ENCODE measurements at places on chromosomes 2 and 18. TPM values are rescaled to one million over a fixed set of nuclear protein-coding genes. Genes with fewer than 3 reads are reported as not detected.

DNA sequence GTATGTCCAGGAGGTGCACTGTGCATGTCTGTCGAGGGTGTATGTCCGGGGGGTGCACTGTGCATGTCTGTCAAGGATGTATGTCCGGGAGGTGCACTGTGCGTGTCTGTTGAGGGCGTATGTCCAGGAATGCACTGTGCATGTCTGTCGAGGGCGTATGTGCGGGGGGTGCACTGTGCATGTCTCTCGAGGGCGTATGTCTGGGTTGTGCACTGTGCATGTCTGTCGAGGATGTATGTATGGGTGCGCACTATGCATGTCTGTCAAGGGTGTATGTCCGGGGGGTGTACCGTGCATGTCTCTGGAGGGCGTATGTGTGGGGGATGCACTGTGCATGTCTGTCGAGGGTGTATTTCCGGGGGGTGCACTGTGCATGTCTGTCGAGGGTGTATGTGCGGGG lies 249.3 kb upstream of the MYT1L start:
- no peak for DNase-seq

DNA sequence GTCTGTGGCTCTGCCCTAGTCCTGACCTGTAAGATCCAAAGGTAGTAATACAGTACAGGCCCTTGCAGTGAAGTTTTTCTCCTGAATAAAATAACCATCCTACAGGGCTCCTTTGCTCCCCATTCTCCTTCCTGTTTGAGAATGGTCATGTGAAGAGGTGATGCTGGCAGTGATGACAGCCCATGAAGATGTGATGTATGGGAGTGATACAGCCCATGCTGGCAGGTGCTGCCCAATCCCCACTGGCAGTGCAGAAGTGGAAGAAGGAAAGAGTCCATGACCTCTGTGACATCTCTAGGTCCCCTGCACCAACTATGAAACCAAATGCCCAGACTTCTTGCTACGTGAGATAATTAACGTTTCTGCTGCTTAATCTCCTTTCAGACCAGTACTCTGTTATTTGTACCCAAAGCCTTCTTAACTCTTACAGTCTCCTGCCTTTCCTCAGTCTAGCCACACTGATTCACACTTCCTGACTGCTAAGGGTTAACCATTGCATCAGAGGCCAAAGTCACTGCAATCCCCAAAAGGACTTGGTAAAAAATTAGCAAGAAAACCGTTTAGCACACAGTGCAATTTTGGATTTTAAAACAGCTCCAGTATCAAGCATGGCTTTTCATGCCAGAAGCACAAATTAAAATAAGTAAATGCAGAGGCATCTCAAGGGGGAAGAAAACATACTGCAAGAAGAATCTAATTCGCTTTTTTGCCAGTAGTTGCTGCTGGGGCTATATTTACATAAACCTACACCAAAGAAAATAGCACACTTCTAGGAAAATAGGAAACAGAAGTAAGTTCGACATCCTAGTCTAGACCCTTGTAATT lies 98.0 kb downstream of the STK39 start:
- DNase-seq = no peak

DNA sequence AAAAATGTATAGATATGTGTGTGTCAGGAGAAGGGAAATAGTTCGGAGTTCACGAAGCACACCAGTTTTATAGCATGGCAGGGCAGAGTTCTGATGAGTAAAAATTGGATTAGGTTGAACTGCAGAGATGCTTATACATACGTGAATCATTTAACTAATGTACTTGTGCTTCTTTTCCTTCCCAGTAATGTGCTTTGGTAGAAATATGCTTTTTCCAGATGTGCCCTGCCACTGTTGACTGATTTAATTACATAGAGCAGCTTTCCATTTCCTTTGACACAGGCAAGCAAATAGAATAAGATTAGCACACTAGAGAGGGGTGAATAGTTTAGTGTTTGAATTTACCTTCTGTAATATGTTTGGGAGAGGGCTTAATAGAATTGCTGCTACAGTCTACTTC lies 28.9 kb upstream of the ARMC9 start:
- no peak for DNase-seq

DNA sequence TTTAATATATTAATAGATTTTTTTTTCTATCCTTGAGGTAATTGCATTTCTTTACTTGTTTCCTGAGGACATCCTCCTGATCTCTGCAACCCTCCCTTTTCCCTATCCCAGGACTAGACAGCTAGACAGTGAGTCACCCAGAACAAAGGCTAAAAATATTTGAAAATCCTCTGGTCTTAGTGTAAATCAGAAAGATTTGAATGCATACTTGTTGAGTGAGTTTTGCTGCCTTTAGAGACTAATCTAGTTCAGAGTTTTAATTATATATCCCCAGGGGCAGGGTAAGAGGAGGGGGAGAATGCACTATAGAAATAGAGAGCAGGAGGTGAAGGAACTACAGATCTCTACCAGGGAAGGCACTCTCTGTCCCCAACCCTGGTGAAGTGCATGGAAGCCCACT lies 202.3 kb upstream of the TCF4 start:
- no peak for DNase-seq

DNA sequence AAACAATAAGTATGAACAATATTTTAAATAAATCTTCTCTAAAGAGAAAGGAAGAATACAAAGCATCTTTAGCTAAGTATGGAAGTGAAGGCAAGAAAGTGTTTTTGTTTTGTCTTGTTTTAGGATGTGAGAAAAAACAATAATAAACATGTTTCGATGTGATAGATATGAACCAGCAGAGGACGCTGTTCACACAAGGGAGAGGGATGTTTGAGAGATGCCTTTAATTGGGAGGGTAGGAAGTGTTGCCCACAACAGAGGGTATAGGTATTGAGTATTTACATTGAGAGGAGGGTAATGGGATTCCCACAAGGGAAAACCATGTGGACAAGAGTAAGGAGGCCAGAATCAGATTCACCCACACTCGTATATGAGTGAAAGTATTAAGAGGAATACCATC lies 55.1 kb downstream of the CDH19 start:
- no peak for DNase-seq

Gene TUBB8B
- not detected for total RNA-seq

Data from colonic mucosa (tissue), 4 donors.